Spinal cord (tissue), 10 donors: ENCODE measurements at places on chromosomes 16 and 17. TPM values are rescaled to one million over a fixed set of nuclear protein-coding genes. Genes with fewer than 3 reads are reported as not detected.

GRCh38 chr17:9648521-9649110, 3.3 kb downstream of the USP43 start:
- no peak for DNase-seq

DNA sequence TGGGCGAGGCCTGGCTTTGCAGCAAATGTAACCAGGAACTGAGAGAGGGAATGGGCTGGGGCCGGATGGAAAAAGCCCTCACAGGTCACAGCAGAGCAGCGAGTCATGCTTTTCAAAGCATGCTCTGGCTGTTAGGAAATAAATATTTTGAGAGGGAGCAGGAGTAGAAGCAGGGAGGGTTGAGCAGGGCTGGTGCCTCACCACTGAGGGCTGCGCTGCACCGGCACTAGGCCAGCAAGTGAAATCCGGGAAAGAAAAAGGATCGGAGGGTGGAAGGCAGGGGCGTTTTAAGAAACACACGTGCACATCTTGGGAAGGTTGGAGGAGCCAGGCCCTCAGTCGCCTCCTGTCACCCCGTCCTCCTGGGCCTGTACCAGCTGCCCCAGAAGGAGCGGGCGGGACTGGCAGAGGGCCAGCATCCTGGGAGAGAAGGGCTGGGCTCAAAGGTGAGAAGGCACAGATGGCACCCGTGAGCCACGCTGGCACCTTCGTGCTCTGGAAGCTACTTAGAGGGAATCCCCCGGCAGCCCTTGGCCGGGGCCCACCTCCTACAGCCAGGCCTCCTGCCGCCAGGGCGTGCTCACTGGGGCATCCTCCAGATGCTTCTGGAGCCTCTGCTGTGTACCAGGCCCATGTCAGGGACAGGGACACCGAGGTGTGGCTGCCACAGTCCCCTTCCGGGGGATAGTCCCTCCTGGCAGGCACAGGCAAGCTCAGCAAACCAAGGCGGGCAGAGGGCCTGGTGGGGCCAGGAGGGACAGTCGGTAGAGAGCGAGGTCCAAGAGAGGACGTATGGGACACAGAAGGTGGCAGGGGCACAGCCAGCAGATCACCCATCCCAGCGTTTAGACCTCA, 71.5 kb upstream of the PLCG2 start:
- DNase-seq: no peak

DNA sequence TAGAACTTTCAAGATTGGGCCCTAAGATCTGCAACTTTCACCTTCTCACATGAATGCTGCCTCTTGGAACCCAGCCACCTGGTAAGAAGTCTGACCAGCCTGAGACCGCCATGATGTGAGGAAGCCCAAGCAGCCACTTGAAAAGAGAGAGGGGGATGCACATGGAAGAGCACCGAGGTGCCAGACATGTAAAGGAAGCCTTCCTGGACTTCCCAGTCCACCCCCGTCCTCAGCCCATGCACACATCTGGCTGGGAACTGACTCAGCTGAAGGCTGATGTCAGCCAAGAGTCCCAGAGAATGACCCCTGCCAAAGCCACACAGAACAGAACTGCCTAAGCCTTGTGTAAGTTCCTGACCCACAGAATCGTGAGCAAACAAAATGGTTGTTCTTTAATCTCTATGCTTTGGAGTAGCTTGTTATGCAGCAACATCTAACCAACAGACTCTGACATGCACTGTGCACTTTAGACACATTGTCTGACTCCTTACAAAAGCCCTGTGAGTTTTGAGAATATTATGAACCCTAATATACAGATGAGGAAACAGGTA, 86.7 kb downstream of the RMI2 start:
- no peak for DNase-seq

Gene TP53TG3C
- polyA plus RNA-seq: not detected

DNA sequence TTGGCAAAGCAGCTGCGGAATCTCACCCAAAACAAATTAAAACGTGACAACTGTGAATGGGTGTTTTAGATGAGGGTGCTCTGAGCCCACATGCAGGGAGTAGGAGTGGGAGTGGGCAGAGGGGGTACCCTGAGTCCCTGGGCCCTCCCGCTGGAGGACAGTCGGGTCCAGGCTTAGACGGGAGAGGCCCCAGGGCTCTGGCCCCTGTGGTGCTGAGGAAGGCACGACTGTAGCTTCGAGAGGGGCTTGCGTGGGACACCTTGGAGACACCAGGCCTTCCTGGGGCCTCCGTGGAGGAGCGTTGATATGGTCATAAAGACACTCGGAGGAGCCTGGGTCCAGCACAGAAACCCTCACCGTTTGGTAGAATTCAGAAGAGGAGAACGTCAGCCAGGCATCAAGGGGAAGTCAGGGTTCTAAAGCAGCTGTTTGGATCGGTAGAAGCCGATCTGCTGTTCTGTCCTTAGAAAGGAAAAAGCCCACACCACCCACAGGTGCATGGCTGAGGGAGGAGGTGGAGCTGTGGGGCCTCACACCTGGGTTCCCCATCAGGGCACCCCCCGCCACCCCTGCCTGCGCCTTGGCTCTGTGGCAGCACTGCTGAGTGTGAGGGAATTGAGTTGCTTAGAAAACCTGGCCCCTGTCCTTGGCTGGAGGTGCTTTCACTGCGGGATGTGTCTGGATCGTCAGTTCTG, 18.4 kb downstream of the DBNDD1 start:
- DNase-seq: no peak

Gene TK1
- polyA plus RNA-seq: 11.8 TPM

Gene TBC1D3H
- polyA plus RNA-seq: not detected

Gene KIF18B
- polyA plus RNA-seq: 7.0 TPM

DNA sequence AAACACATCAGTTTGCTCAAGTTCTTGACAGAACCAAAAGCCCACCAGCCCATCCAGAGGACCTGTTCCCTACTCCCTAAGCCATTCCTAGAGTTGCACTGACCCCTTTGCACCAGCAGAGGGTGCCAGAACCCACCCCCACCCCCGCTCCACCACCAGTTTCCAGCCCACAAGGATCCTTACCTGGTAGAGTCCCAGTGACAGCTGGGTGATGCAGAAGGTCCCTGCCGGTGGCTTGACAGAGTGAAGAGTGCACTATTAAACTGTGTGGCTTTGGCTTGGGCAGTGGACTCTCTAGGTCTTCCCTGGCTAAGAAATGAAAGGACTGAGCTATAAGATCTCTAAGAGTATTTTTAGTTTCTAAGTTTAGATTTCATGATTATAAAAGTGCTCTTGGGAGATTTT, 73.3 kb upstream of the MTMR4 start:
- no peak for DNase-seq

Gene PSMD11
- 98.0 TPM for polyA plus RNA-seq

Gene C16orf54
- polyA plus RNA-seq: 0.20 TPM

Gene KRTAP1-5
- not detected for polyA plus RNA-seq

GRCh38 chr16:71293919-71294318, 4.7 kb upstream of the CMTR2 start:
- DNase-seq: no peak

GRCh38 chr16:73457851-73458250, 409.9 kb upstream of the ZFHX3 start:
- no peak for DNase-seq

Gene P2RX1
- 0.17 TPM for polyA plus RNA-seq

- DNase-seq: peak; percentile 73
Observed at GRCh38 chr16:23148513-23149266, 562 bp downstream of the USP31 start.

Gene HOXB8
- 522 TPM for polyA plus RNA-seq

Gene SGCA
- polyA plus RNA-seq: 1.4 TPM

DNA sequence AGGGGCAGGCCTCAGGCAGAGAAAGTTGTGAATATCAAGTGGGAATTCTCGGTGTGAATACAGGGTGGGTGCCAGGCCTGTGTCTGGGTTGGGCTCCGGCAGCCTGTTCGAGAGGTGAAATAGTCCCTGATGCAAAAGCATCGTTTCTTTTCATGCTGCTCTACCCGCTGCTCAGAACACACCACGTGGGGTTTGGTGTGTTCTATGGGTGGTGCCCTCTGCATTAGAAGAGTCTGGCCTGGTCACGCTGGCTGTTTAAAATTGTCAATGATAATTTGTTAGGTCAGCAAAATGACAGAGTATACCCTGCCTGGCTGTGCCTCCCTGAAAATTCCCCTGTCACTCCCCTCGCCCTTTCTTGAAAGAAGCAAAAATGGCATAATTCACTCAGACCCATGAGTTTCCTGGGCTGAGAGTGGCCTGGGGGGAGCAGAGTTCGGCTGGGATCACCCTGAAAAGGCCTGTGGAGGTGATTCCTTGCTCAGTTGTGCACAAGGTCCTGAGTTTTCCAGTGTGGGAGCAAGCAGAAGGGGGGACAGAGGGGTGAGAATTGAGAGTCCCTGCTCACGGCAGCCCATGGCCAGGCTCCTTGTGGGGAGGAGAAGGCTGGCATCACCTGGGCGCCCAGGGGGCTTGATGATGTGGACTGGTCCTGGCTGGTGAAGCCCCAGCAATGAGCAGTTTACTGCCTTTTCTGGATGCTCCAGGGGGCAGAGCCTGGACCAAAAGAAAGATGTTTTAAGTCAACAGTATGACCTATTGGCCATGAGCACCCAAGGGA, 3.2 kb downstream of the CACNG5 start:
- DNase-seq: no peak

Gene CES4A
- polyA plus RNA-seq: 48.6 TPM

DNA sequence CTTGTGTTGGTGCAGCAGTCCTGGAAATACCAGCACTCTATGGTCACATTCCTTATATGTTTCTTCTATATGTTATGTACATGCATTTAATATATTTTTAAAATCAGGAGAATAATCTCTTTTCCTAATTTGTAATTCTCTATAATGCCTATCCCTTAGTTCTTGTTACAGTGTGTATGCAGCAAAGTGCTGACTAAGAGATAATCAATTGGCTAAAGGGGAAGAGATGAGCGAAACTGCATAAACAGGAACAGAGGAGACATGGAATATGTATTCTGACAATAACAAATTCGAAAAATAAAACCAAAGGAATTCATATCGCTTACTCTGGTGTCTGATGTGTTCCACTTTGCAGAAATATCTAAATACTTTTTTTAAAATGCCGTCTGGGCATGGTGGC, 41.7 kb downstream of the SYNRG start:
- no peak for DNase-seq

- no peak for DNase-seq
Observed at GRCh38 chr17:58528443-58528842, 14.0 kb upstream of the MTMR4 start.

GRCh38 chr16:67181346-67181745, 2.4 kb downstream of the MATCAP1 start:
- DNase-seq: no peak

Gene NPB
- 2.1 TPM for polyA plus RNA-seq

DNA sequence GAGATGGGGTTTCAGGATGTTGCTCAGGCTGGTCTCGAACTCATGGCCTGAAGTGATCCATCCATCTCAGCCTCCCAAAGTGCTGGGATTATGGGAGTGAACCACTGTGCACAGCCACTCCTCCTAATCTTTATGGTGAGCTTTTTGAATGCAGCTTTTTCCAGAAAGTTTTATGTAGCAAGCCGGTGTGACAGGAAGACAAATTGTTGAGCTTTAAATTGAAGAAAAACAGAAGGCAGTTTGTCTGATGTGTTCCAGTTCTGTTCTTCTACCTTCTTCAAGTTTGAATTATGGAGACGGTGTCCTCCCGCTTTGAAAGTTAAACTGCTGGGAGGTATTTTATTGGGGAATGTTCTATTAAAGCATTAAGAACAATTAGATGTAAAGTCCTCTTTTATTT, 177.1 kb downstream of the SNX29 start:
- DNase-seq: no peak

DNA sequence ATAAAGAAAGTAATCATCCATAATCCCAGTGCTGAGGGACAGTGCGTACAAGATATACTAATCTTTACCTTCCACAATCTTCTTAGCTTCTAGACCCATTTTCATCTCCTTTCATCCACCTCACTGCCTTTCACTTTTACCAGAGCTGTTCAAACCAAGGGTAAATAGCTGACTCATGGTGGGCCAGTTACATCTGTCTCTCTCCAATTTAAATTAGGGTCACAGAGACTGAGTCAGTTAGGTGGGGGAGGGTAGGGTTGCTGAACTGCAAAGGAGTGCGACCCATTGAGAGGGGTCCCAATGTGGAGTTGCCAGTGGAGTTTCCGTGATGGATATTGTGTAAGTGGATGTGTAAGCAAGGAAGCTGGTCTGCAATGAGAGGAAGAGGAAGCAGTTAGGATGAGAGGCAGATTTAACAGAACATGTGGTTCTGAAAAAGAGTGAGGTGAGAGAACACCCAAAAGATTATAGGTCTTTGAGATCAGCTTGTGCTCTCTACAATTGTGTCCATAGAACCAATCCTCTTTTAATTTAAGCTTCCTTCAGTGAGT, 83.5 kb downstream of the GP2 start:
- DNase-seq: no peak

Gene NDUFAF8
- 75.4 TPM for polyA plus RNA-seq

DNA sequence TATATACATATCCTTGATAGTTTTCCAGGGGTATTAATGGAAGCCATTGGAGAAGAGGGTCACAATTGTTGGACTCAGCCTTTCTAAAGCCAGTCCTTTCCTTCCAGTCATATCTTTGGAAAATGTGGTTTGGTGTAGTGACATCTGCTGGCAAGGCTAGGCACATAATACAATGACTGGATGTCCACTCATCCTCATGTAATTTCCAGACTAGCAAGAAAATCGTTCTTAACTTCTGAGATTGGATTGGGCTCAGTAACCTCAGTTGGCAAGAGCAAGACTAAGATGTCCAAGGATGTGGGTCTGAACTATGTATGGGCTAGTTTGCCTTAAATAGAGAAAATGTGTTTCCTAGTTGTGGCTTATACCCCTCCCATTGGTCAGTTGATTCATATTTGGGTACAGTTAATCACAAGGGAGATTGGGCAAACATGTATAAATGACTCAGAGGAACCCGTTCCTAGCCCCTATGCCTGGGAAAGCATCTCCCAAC, 8.7 kb upstream of the KAT7 start:
- DNase-seq: no peak

Gene UBE2Z
- 80.4 TPM for polyA plus RNA-seq

DNA sequence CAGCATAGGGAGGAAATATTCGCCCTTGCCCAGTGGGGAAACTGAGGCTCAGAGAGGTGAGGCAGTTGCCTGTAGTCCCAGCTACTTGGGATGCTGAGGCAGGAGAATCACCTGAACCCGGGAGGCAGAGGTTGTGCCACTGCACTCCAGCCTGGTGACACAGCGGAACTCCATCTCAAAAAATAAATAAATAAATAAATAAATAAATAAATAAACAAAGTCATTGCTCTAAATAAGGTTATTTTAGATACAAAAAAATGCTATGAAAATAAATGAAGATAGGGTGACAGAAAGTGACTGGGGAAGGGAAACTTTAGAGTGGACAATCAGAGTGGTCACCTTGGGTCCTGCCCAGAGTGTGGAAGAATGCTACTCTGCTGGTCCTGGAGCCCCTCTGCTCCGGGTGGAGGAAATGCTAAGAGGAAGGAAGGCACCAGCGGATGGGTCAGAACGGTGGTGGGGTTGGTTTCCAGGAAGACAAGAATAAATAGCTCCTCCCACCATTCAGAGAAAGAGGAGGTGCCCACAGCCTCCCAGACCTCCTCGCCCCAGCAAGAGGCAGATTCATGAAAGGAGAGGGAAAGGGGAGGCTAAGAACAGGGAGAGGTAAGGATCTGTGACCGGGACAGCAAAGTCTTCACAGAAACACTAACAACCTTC, 17.6 kb downstream of the TRPV3 start:
- DNase-seq: no peak

Gene TBX21
- 0.32 TPM for polyA plus RNA-seq
